ENCODE measurements at places on chromosomes 2 and 18.

DNA sequence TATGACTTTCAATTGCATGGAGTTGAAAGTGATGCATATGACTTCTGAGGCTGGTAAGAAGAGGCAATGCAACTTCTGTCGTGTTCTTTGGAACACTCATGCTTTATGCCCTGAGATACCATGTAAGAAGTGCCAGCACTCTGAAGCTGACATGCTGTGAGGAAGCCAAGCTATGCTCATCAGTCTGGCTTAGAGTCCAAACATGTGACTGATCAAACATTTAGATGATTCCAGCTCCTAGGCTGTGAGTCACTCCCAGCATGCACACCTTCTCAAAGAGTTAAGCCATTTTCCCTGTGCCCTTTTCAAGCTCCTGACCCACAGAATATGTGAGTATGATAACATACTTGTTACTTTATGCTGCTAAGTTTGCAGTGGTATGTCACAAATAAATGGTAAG is 15.8 kb upstream of the VRK2 start:
- DNase-seq: no peak

GRCh38 chr2:1088192-1088860 is 137.7 kb downstream of the SNTG2 start:
- no peak for DNase-seq

- no peak for DNase-seq
Measured at GRCh38 chr18:39599251-39599650, 2033.7 kb upstream of the CELF4 start.

DNA sequence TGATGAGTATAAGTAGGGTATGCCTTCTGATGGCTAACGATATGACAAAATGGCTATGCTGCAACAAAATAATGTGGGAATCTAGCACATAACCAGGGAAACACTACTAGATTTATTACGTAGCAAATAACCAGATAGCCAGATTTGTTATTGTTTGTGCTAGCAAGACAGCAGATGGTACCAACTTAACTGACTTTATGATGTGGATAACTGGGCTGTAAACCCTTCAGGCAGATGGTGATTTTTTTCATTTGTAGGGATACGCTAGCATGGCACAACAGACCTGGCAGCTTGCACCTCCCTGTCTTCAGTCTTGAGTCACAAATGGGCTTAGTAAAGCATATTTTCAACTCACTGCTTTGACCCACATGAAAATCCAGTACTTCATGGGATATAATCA is 48.7 kb downstream of the PRELID3A start:
- DNase-seq: no peak

GRCh38 chr2:8684540-8684877 is 2.7 kb downstream of the ID2 start:
- DNase-seq: peak; percentile 33

DNA sequence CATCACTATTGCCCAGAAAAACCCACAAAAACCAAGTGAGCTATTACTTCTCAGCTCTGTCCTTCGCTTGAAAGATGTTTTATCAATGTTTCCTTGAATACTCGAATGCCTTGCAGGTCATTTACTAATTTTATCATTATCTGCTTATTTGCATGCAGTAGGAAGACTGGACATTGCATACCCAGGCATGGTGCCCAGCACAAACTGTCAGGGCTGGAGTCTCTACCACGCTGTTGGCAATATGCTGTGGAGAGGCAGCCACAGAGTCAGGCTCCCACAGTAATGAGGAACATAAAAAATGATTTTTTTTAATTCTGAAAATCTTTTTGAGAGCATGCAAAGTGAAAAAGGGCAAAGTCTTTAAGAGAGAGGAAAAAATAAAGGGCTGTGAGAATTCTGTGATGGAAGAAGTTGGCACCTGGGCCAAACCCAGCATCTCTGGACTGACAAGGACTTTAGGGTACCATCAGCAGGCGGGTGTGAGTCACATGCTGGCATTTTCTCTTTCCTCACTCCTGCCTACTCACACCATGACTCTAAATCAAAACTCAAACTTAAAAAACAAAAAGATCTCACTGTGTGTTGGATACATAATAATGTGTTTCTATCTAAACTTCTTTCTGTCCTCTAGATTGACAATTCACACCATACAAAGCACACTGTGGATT is 709.8 kb upstream of the FANCL start:
- no peak for DNase-seq

- DNase-seq: no peak
Measured at GRCh38 chr2:200378652-200379290, 72.3 kb downstream of the SPATS2L start.

- DNase-seq: no peak
Measured at GRCh38 chr2:241136661-241137260, 12.5 kb downstream of the PASK start.

GRCh38 chr18:48594471-48595094 is 55.8 kb downstream of the CTIF start:
- DNase-seq: no peak

GRCh38 chr2:127091886-127092285 is 15.1 kb downstream of the BIN1 start:
- DNase-seq: no peak

DNA sequence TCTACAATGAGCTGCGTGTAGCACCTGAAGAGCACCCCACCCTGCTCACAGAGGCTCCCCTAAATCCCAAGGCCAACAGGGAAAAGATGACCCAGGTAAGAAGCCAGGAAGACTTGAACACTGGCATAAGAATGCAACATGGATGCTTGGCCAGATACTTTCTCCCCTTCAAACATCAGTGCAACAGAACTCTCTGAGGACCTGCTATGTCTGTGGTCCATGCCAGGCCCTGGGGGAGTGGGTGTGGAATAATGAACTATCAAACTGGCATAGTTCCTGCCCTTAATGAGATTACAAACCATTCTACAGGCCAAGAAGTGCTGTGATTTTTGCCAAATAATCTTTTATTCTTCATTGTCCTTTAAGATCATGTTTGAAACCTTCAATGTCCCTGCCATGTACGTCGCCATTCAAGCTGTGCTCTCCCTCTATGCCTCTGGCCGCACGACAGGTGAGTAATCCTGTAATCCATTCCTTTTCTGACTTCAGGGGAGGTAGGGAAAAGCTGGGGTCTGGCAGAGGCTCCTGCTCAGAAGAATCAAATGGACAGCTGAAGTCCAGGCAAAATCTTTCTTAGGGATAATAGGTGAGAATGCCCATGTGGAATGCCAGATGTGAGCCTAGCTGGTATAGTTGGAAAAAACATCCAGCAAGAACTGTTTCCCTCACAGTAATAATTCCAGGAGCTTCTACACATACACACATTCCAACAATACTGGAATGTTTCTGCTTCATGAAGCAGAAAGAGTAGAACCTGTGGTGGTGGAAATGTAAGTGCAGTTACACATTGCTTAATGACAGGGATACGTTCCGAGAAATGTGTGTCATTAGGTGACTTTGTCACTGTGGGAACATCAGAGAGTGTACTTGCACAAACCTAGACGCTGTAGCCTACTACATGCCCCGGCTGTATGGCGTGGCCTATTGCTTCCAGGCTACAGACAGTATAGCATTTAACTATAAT is 16.2 kb downstream of the ACTG2 start:
- DNase-seq: no peak

GRCh38 chr18:52462853-52463252 is 122.9 kb downstream of the DCC start:
- DNase-seq: no peak

GRCh38 chr2:191560411-191560980 is 117.4 kb upstream of the NABP1 start:
- DNase-seq: no peak

- no peak for DNase-seq
Measured at GRCh38 chr18:43571078-43571689, 293.9 kb upstream of the SYT4 start.

DNA sequence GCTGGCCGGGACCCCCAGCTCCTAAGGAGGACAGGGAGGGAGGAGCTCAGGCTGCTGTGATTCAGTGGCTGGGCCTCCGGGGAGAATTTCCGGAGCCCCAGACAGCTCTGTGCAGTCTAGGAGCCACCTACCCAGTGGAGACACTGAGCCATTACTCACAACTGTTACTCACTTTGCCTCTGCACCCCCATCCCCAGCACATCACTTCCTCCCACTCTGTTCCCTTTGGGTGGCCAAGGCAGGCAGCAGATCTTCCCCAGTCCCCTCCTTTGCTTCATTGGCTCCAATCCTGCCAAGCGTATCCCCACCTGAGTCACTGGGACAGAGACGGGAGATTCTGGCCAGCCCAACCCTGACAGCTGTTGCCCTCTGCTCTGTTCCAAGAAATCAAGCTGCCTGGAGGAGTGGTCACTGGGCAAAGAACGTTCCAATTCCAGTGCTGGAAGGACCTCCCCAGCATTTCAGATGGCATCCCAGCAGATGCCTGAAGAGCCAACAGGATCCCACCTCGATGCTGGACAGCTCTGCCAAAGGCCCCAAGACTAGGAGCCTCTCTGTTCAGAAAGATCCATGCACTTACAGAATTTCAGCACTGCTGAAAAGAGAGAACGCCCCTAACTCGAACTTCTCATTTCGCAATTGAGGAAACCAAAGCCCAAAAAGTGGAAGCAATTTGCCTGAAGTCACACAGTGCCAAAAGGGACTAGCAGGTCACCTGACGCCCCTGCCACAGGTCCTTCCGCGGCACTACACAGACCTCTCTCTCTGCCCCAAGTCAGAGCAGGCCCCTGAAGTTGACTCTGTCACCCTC is 68.3 kb downstream of the TNS1 start:
- DNase-seq: no peak

DNA sequence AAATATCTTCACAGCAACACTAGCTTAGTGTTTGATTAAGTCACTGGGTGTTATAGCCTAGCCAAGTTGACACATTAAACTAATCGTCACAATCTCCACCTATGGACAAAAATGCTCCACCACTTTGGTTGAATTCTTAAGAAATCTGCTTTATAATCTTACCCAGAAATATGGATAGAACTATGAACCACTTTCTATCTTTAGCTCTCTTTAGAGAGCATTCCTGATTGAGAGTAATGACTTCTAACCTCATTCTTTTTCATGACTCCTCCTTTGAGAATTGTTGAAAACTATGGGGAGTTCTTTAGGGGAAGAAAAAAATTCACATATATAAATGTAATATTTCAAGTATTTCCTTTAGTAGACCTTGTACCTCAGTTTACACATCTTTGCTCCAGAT is 1282.2 kb upstream of the ZEB2 start:
- no peak for DNase-seq

DNA sequence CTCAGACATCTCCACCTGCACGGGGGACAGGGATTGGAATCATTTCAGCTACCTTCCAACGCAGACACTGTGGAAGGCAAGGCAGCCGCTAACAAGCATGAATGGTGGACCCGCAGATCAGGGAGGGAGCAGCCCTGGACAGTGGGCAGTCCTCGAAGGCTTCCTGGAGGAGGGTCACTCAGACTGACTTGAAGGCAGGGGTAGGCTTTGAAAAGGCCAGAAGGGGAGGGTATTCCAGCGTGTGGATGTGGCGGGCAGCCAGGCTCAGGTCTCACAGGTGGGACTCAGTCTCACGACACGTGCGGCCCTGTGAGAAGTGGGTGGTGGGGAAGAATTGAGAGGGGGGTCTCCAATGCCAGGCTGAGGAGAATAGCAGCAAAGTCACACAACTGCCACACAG is 29.9 kb downstream of the DYSF start:
- no peak for DNase-seq

DNA sequence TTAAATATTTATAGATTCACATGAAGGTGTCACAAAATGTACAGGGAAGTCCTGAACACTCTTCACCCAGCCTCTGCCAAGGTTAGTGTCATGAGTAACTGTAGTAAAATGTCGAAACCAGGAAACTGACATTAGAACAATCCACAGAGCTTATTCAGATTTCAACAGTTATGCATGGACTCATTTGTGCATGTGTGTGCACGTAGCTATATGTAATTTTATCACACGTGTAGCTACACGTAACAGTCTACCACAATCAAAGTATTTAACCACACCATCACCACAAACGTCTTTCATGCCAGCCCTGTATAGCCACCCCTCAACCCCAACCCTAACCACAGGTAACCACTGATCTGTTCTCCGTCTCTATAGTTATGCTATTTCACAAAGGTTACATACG is 211.7 kb upstream of the REV1 start:
- no peak for DNase-seq

DNA sequence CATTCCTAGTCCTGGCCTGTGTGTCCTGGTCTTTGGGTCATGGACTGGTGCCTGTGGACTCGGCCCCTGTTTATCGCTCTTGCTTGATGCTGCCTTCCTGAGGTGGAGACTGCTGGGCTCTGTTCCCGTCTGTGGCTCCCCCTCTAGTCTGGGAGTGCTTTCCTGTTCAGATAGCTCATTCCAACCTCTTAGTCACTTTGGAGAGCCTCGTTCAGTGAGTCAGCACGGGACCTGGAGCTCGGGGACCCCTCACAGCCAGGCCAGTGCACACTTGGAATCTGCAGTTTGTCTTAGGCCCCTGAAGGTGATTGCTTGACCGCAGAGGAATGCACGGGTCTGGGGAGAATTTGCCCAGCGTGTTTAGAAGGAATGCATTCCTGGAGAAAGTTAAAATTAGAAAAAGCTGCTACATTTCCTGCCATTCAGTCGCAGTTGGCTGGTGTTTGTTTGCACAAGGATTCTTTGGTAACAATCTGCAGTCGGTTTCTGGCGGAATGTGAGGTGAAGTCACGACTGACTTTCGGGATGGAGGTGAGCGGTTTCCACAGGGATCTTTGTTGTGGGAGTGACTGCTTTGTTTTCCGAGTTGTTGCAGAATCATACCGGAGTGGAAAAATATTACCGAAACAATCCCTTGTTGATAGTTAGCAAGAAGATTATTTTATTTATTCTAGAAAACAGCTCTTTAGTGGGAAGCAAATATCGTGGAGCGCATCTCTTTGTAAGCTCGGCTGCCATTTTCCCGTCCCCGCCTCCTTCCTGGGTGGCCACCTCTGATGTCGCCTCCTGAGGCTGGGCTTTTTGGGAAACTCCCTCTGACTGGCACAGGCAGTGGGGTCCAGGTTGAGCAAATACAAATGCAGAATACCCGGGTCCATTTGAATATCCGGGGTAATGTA is 29.6 kb downstream of the SH3BP4 start:
- no peak for DNase-seq

DNA sequence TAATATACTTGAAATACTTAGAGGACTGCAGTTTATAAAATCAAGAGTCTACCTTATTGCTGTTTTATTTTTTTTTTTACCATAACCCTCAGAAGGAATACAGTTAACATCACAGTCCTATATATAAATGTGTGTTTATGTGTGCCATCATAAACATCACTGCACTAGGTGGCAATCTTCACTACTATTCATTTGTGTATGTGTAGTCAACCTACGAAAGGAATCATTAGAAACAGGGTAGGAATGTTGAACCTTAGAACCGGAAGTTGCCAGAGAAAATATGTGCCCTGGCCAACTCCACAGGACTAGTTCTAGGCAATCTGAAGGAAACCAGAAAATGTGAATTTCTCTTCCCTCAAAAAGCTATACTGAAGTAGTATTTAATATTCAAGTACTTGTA is 3.4 kb downstream of the GEN1 start:
- DNase-seq: no peak

DNA sequence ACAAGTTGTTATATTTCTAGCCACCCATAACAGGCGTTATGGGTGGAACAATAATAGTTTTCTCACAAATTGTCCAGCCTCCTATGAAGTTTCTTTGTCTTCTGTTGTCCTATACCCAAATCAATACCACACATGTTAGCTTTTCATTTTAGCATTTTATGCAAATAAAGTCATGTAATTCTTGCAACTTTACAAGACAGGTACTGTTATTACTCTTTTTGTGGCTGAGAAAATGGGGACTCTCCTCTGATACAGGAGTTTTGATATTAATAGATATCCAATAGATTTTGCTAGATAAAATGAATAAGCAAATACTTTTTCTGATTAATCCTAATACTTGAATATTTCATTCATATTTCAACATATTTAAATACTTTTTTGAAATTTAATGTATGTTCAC is 151.0 kb downstream of the PMAIP1 start:
- no peak for DNase-seq

- peak; percentile 17 for DNase-seq
Measured at GRCh38 chr18:24397131-24397693, 412 bp downstream of the OSBPL1A start.
